Progenitor cell of endocrine pancreas (in vitro differentiated cells): ENCODE measurements at places on chromosomes 4 and X. TPM values are rescaled to one million over a fixed set of nuclear protein-coding genes. Genes with fewer than 3 reads are reported as not detected.

- peaks cover 3% of the 10 kb centered on the region for H3K4me1 ChIP-seq
- H3K27ac ChIP-seq: no peak overlapping the region
- H3K27me3 ChIP-seq: no peaks in the 10 kb centered on the region
- no peak overlapping the region for H3K4me3 ChIP-seq
- DNase-seq: no peak
- H3K36me3 ChIP-seq: no peaks in the 10 kb centered on the region
These were observed 345.5 kb downstream of the GRXCR1 start for GRCh38 chr4:43238008-43238407.

GRCh38 chrX:25285598-25285997, 269.8 kb upstream of the ARX start:
- no peaks in the 10 kb centered on the region for H3K36me3 ChIP-seq
- no peak overlapping the region for H3K27ac ChIP-seq
- no peaks in the 10 kb centered on the region for H3K4me1 ChIP-seq

The RGN gene
- 7.3 and 8.0 TPM in 2 replicates for total RNA-seq

GRCh38 chr4:71163317-71163716, 169.9 kb downstream of the DCK start:
- peaks cover 21% of the 10 kb centered on the region for H3K4me1 ChIP-seq
- H3K36me3 ChIP-seq: no peaks in the 10 kb centered on the region
- DNase-seq: no peak
- no peak overlapping the region for H3K27ac ChIP-seq
- no peaks in the 10 kb centered on the region for H3K27me3 ChIP-seq

The DIAPH2 gene
- 29.7 and 30.0 TPM in 2 replicates for total RNA-seq

- no peak for DNase-seq
- H3K36me3 ChIP-seq: no peaks in the 10 kb centered on the region
- no peak overlapping the region for H3K27ac ChIP-seq
- H3K4me1 ChIP-seq: no peaks in the 10 kb centered on the region
- peaks cover 7% of the 10 kb centered on the region for H3K27me3 ChIP-seq
These were observed 115.0 kb upstream of the NALF2 start for GRCh38 chrX:69389101-69389501.

- H3K4me1 ChIP-seq: peaks cover 39% of the 10 kb centered on the region
- H3K36me3 ChIP-seq: no peaks in the 10 kb centered on the region
- H3K27me3 ChIP-seq: no peaks in the 10 kb centered on the region
- peak overlapping the region; percentile 98 for H3K4me3 ChIP-seq
- peak; percentile 72 for DNase-seq
These were observed 2.3 kb downstream of the MAML3 start for GRCh38 chr4:140151699-140152012.

The TCP11X2 gene
- total RNA-seq: 4.7 and 5.3 TPM in 2 replicates

- H3K27ac ChIP-seq: no peak overlapping the region
- H3K4me1 ChIP-seq: peaks cover 11% of the 10 kb centered on the region
- no peaks in the 10 kb centered on the region for H3K27me3 ChIP-seq
- no peaks in the 10 kb centered on the region for H3K36me3 ChIP-seq
These were observed 168.8 kb upstream of the HS3ST1 start for GRCh38 chr4:11597506-11597905.

- no peaks in the 10 kb centered on the region for H3K4me1 ChIP-seq
- no peak overlapping the region for H3K27ac ChIP-seq
- no peaks in the 10 kb centered on the region for H3K27me3 ChIP-seq
These were observed 130.2 kb upstream of the SLC6A14 start for GRCh38 chrX:116306218-116306617.

GRCh38 chr4:7429069-7429416, 5.7 kb downstream of the PSAPL1 start:
- peaks cover 16% of the 10 kb centered on the region for H3K4me1 ChIP-seq
- no peaks in the 10 kb centered on the region for H3K36me3 ChIP-seq
- H3K27me3 ChIP-seq: no peaks in the 10 kb centered on the region
- DNase-seq: no peak
